ENCODE measurements at places on chromosomes 12 and 14. TPM values are rescaled to one million over a fixed set of nuclear protein-coding genes. Genes with fewer than 3 reads are reported as not detected.

- no peaks in the 10 kb centered on the region for H3K36me3 ChIP-seq
- H3K27me3 ChIP-seq, result no peaks in the 10 kb centered on the region
- H3K4me3 ChIP-seq, result no peak overlapping the region
Measured at GRCh38 chr12:121574025-121574424, 6.8 kb downstream of the KDM2B start.

- peaks cover 12% of the 10 kb centered on the region for H3K4me1 ChIP-seq
- peak overlapping the region; percentile 47 for H3K4me3 ChIP-seq
Measured at GRCh38 chr12:26126340-26127284, 1.8 kb upstream of the BHLHE41 start.

DNA sequence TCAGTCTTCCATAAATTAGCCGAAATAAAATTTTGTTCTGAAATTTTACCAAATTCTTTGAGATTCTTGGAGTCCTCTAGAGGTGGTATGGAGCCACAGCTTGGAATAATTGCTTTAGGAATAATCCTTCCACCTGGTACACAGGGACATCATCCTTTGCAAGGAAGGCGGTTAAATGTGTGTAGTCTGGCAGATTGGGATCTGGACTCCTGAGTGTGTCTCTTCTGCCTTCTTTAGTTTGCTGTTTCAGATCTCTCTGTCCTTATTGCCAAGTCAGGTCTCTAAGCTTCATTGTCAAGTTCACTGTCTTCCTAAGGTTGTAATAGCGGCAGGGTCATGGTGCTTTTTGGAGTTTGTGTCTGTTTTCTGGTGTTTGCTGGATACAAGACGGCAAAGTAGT is 393.9 kb upstream of the RGS6 start:
- peaks cover 38% of the 10 kb centered on the region for H3K4me1 ChIP-seq
- no peak for DNase-seq
- H3K4me3 ChIP-seq, result no peak overlapping the region
- H3K36me3 ChIP-seq, result no peaks in the 10 kb centered on the region

GRCh38 chr14:99081880-99082279 is 190.1 kb downstream of the BCL11B start:
- no peaks in the 10 kb centered on the region for H3K4me1 ChIP-seq
- no peak for DNase-seq
- H3K27me3 ChIP-seq, result no peaks in the 10 kb centered on the region
- no peak overlapping the region for H3K4me3 ChIP-seq
- H3K27ac ChIP-seq, result no peak overlapping the region

ITGA7 gene
- polyA plus RNA-seq, result 22.8 TPM

All from hepatocyte (in vitro differentiated cells).